Suppressor macrophage (primary cell): ENCODE measurements at places on chromosomes 2 and 18.

DNA sequence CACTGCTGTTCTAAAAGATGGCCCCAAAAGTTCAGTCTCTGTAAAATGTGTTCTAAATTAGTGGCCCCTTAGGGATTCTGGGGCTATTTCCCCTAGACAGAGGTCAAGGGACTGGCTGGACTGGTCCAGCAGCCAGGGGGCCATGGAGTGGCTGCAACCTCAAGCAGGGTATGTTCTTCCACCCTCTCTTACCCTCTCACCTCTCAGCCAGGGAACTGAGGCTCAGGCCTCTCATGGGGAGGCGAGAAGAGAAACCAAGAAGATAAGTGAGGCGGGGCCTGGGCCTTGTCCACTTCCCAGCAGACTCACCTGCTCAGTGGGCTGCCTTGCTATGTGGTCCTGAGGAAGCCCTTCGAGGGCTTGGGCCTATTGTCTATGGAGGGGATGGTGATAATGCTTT, 339.7 kb downstream of the MYCN start:
- no peak for DNase-seq

DNA sequence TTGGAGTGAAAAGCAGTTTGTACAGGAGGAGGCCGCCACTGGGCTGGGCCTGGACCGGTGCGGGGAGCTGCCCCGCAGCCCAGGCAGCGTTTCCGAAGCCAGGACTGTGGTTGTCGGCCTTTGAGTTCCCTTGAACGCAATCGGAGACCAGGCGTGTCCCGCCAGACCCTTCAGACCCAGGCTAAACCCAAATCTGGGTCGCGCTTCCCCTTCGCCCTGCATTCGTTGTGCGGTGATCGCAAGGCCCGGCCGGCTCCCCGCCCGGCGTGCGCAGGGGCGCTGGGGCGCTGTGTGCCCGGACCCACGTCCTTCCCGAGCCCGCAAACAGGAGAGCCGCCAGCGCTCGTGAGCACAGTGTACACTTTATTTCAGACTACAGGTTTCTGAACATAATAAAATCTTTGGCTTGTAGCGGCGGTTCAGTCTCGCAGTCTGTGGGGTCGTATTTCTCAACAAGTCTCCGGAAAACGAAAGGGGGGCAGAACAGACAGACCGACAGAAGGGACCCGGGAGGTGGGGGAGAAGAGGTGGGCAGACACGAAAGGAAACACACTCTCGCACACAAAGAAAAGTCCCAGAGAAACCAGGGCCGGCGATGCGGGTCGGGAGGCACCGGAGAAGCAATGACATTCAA, 5.5 kb downstream of the EN1 start:
- no peak for DNase-seq

- DNase-seq: peak; percentile 25
These were observed 46.3 kb downstream of the PTPN2 start for GRCh38 chr18:12837747-12838146.

DNA sequence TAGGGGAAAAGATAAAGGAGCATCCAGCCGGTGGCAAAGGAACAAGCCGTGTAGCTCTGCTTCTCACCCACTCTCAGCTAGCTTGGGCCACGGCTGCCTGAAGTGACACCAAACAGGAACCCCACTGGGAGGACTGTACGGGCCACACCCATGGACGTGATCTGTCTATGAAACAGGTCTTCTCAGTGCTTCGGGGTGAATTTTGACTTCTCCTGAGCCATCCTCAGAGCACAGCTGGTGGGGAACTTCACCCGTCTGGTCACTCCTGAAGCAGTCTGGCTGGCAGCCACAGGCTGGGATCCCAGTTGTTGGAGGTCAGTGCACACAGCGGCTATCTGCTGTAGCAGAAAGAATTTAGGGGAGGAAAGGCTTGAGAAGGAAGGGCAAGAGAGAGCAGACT, 223.8 kb downstream of the FAM210A start:
- no peak for DNase-seq

- DNase-seq: no peak
These were observed 298.6 kb downstream of the MEIS1 start for GRCh38 chr2:66733364-66733999.

GRCh38 chr18:46502444-46502843, 154.6 kb downstream of the LOXHD1 start:
- DNase-seq: peak; percentile 6
